ENCODE measurements at places on chromosomes 3 and 15.

GRCh38 chr3:41308119-41308518, 108.8 kb downstream of the CTNNB1 start:
- DNase-seq, result no peak

GRCh38 chr3:77254967-77255831, 215.3 kb downstream of the ROBO2 start:
- peak; percentile 30 for DNase-seq

DNA sequence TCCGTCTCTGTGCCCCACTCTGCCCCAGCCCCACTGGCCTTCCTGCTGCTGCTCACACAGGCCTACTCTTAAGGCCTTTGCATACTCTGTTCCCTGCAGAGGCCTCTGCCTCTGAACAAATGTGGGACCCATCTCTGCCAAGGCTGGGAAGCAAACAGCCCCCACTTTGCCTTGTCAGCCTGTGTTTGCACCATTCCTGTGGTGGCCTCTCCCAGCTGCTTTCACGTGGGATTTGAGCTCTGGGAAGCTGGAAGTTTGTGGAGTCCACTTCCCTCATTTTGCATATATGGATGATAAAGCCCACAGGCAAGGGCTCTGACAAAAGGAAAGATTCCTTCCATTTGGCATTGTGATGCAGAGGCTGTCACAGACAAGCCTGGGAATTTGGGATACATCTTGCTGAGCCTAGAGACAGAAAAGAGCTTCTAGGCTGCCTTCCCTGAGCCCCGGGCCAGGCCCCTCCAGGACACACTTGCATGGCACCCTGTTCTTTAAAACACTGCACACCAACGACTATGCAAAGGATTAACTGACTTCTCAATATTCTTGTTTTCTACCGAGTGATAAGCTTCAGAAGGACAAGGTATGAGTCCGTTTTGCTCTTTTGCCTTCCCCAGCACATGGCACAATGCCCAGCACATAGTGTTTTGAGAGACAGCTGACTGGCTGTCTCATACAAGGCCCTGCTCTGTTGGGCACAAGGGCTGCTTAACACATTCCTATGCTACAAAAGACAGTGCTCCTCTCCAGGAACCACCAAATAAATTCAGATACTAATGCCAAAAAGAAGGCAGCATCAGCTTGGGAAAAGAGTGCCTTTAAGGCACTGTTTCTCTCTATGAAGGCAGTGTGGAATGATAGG, 120.7 kb upstream of the TOPAZ1 start:
- no peak for DNase-seq

DNA sequence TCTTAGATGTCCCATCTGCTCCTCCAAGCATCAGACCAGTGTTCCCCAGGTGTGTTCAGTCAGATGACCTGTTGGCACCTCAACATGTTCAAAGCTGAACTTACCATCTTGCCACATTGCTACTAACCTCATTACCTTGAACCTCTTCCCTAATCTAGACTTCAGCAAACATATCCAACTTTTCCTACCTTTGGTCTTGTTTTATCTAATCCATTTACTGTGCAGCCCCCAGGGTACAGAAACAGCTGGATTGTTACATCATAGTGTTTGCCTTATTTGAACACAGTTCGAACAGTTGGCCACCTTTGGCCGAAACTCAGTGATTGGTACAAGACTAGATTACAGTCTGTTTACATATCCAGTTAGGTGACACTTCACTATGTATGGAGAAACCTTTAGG, 36.1 kb upstream of the MCF2L2 start:
- DNase-seq, result no peak

- DNase-seq, result no peak
Observed at GRCh38 chr3:141228395-141228794, 3.2 kb upstream of the PXYLP1 start.

DNA sequence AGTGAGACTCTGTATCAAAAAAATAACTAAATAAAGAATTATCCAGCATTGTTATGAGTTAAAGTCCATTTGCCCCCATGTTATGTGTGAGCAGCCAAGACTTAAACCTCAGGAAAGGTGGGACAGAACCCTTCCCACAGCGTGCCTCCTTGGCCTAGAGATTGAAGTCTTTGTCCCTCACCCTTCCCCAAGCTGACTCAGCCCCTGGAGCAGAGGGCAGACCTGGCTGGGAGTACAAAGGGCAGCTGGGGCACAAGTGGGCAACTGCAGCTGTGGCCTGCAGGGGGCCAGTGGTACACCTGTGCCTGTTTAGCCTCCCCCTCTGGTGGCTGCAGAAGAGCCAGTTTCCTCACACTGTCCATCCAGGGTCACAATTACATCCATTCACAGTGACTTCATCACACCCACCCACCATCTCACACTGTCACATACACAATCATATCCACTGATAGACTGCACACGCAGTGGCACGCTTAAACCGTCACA, 940 bp upstream of the ACY1 start:
- DNase-seq, result no peak

- DNase-seq, result no peak
Observed at GRCh38 chr3:188007897-188008296, 146.1 kb upstream of the LPP start.

- DNase-seq, result peak; percentile 88
Observed at GRCh38 chr3:193805448-193805847, 212.4 kb downstream of the OPA1 start.

Data from non-pigmented ciliary epithelial cell (primary cell).